ENCODE measurements at places on chromosomes 4 and X.

- DNase-seq: no peak
These were observed 615.4 kb upstream of the ZFP42 start for GRCh38 chr4:187380181-187380581.

DNA sequence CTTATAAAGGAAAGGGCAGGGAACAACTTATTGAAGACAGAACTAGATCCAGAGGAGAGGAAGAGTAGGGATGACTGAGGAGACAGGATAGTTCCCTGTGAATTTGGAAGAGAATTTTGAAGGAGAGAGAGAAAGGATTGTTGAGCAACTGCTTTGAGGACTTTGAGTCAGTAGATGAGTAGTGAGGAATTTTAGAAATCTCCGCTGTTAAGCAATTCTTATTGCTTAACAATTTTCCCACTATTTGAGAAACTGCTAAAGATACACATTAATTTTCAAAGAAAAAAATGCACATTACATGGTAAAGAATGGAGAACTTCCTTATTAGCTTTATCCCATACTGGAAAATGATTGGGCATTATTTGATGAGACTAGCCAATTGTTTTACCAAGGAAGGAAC lies 116.3 kb upstream of the NRK start:
- no peak for DNase-seq

- no peak for DNase-seq
These were observed 71.6 kb upstream of the TET2 start for GRCh38 chr4:105075045-105075444.

DNA sequence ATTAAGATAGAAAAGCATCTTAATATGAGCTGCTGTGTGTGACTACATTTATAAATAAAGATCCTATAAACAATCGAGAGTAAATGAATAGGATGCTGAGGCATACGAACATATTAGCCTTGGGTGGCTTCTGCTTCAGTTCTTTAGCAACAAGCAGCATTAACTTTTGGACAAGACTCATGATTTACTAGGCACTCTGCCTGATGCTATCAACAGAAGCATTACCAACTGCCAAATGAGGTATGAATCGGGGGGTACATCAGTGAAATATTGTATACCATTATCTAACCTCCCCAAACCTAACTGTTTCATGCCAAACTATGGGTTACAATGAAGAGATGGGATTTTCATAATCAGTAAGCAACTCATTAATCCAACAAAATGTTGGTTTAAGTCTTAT lies 113.1 kb downstream of the RAB28 start:
- no peak for DNase-seq

GRCh38 chr4:91222014-91222413 lies 1081.8 kb upstream of the GRID2 start:
- no peak for DNase-seq

DNA sequence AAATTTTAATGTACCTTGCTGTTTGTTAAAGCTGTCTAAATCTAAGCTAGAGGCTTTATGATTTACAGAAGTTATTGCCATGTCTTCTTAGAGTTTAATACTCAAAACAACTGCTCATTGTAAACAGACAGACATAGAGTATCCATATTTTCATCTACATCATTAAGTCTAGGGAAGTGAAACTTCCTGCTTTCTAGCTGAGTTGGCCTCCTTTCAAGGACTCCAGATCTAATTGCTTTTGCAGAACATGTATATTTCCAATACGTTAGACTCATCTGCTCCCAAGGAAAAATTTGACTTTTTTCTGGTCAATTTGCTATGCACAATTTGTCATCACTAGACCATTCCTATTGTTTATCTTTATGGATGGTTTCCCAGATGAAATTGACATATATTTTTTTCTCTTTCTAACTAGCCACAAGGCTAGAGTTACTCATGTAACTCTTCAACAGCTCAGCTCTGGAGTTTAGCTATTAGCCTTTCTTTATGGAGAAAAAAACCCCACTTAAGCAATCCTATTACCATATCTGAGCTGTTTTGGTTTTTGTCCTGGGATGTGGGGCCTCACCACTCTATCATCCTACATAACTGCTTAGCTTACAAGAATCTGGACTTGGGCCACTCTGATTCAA lies 122.9 kb downstream of the PPA2 start:
- DNase-seq: peak; percentile 44

DNA sequence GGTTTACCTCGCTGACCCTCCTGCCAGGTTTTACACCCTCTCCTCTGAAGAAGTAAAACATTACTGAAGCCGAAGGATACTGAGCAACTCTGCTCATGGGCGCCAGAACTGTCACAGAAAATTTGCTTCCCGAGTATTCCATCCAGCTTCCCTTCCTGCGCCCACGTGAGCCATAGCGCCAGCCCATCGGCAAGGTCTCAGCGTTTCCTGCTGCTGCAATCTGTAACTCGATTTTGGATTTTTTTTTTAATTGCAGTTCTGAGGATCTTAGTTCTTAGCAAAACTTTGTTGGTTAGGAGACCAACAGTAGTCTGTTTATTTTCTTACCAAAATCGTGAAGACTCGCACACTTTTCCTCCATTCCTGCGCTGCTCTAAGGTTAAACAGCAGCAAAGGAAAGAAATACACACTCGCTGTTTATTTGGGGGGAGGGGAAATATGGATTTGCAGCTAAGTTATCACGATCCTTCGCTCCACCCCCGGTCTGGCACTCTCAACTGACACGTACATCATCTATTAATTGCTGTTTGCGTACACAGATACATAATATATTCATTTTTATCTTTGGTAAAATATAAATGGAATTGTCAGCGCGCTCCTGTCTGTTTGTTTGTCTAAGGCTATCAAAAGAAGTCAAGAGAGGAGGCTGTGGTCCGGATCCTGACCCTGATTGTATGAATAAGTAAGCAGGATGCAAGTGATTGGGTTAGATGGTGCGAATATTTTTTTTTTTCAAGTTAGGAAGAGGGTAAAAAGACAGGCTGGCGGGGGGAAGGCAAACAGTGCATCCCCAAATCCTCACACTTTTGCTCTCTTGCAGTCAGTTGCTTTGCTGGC lies at the start of gene TLL1:
Gene TLL1 (plus strand): TSS at position 777 of the 837 bp plus-strand sequence. CDS start 668 bp downstream, outside the sequence.
- no peak for DNase-seq

- DNase-seq: no peak
These were observed 102.0 kb downstream of the SORBS2 start for GRCh38 chr4:185709802-185710486.

DNA sequence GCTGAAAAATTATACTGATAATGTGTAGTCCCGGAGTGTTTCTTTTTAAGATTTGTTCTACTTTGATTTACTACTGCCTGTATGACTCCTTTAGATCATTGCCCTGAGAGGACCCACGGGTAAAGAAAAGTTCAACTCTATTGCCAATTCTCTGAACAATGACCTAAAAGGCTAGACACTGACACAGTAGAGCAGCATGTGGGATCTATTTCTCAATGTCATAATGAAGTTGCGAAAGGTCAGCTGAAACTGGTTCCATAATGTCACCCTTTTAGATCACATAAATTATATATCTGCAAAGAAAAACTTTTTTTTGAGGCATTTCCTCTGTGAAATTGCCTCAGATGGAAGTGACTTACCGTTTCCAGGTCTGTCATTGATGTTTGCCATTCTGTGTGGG lies 67.4 kb downstream of the GLRB start:
- no peak for DNase-seq

GRCh38 chr4:90142081-90142480 lies 14.9 kb downstream of the CCSER1 start:
- no peak for DNase-seq

GRCh38 chrX:72027914-72028307 lies 103.8 kb downstream of the RTL5 start:
- DNase-seq: no peak

DNA sequence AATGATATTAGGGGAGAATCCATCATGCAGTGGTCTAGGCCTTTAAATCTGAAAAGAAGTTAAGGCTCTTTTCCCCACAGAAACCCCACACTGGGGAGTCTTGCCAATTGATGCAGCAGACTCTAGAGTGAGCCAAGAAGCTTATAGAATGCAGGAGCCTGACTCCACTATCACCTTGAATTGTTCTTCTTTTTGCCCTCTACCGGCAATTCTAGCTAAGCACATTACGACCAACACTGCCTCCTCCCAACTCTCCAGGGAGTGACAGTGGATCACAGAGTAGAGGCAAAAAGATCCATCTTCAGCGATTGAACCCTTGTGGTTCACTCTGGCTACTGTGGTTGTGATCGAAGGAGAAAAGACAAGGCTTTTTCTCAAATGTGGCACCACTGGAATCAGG lies 331.5 kb downstream of the NKX6-1 start:
- no peak for DNase-seq

- DNase-seq: no peak
These were observed at the start of gene PDZD4 for GRCh38 chrX:153829799-153830639. TSS of gene PDZD4 (minus strand) at chrX:153830544. CDS start at chrX:153830298, 246 bp downstream.

DNA sequence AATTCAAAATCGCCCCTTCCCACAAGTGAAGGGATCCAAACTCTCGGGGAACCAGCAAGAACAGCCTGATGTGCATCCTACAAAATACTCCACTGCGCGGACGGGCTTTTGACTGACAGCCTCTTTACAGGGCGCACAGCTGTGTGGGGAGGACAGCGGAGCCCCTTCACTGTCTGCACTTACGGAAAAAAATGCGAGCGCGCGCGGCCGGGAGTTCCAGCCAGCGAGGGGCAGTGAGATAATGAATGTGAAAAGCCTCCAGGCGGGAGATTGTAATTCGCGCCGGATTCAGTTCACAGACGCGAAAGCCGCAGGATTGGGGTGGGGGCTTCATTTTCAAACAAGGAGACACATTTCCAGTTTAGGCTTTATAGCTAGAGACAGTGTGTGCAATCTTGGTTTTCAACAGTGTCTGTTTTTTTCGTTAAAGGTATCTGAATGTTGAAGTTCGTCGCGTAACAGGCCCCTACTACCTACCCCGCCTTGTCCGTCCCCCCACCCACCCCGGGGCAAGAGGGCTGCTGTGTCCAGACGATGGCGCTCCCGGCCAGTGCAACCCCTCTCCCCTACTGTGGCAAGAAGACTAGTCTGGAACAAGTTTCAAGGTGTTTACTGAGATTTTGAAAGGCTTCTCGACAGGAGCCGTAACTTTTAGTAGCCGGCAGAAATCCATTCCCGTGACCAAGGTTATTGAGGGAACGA lies 1.7 kb upstream of the GPR50 start:
- DNase-seq: no peak

GRCh38 chrX:145405012-145405411 lies 157.7 kb downstream of the SPANXN1 start:
- DNase-seq: no peak

DNA sequence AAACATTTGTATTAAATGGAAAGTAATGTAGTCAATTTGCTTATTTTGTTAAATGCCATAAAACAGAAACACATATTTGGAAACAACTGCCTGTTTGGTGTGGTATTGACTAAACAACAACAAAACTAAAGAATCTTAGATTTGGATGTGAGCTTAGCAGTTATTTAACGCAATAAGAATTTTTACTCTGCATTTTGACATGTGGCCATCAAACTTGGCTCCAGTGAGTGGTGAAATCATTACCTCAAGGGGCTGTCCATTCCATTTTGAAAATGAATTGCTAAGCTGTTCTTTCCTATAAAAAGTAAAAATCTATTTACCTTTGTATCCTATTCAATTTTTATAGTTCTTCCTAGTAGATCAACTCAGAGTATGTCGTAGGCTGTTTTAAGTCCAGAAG lies 84.2 kb downstream of the DKK2 start:
- DNase-seq: no peak

- no peak for DNase-seq
These were observed 24.7 kb downstream of the MAGEC1 start for GRCh38 chrX:141928432-141928831.

DNA sequence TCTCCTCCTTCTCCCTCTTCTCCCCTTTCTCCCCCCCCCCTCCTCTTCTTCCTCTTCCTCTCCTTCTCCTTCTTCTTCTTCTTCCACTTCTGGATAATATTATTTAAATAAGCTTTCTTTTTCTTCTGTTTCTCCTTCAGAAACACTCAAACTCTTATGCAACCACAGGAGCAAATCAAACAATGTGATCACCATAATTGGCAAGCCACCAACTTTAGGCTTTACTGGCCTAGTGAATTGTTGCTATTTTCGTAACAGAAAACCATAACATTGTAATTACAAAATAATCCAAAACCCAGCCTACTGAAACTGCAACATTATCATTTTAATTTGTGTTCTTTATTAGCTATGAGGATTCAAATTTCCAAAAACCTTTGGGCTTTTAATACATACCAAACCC lies 14.3 kb downstream of the DCAF8L1 start:
- peak; percentile 46 for DNase-seq
